Panc1 (cell line): ENCODE measurements at places on chromosomes 2 and 18.

- no peak for DNase-seq
Measured at GRCh38 chr2:63484481-63484880, 103.8 kb downstream of the WDPCP start.

DNA sequence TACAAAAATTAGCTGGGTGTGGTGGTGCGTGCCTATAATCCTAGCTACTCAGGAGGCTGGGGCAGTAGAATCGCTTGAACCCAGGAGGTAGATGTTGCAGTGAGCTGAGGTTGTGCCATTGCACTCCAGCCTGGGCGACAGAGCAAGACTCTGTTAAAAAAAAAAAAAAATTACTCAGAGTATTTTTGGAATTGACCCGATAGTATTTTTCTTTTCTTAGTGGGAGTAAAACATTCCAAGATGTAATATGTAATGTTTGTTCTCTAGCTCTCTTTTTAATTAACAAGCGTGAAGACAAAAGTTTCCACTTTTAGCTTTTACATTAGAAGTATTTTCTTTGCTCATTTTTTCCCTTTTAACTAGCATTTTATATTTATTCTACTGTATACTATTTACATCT is 12.0 kb upstream of the TMEM18 start:
- DNase-seq: no peak

DNA sequence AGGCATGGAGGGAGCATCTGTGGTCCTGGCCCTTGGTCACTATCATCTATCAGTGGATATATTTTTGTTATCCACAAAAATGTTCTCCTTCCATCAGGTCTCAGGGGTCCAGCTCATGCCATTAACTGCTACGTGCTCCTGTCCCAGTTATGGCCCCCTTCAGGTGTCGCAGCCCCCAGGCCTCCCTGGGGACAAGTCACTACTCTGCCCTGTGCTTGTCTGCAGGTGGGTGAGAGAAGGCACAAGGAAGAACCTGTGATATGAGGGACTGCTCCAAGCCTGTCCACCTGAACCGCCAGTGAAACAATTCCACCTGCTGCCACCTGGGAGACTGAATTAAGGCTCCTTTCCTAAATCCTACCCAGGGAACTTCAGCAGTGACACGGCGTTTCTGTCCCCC is 229.6 kb upstream of the ID2 start:
- DNase-seq: no peak

- DNase-seq: no peak
Measured at GRCh38 chr2:49982871-49983270, 828.6 kb upstream of the FSHR start.

GRCh38 chr2:120108749-120109148 is 95.9 kb downstream of the EPB41L5 start:
- DNase-seq: no peak

DNA sequence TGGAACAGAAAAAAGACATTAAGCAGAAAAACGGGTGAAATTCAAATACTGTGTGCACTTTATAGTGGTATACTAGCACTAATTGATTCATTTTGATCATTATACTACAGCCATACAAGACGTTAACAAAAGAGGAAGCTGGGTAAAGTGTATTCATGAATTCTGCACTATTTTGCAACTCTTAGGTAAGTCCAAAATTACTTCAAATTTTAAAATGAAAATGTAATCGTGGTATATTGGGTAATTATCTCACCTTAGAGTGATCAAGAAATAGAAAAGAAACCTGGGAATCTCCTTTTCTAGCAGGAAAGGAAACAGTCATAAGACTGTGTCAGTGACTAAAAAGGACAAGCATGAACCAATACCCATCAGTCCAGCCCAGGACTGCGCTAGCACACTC is 5.4 kb downstream of the TGFBRAP1 start:
- DNase-seq: no peak

DNA sequence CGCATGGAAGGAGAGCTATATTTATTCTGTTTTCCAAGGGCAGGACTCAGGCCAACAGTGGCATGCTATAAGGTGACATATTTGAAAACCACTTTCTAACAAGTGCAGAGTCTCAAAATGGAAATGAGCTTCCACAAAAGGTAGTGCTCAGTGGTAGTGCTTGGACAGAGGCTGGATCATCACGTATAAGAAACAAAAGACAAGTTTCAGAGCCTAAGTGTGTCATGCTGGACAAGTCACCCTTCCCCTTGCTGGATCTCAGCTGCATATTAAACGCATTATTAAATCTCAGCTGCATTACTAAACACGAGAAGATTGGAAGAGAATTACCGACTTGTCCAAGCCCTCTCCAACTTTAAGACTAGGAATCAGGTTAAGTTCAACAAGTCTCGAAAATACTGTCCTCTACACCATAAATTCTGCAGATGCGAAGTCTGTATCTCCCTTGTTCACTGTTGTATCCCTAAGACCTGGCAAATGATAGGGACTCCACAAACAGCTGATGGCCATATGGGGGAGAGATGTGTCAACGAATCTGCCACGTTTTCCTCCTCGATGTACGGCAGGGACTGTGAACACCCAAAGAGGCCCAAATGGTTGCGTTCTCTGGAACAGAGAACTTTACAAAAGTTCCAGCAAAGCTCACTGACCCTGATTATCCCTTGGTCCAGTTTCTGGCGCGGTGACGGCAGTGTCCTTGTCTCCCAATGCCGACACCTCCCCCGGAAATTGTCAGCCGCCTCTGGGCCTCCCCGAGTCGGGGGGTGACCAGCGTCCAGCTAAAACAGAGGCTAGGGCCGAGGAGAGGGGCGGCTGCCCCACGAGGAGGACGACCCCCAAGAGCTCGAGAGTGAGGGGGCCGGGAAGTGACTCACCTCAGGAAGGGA is 611 bp downstream of the NOL10 start:
- DNase-seq: no peak

GRCh38 chr2:207676827-207677354 is 34.5 kb upstream of the CCNYL1 start:
- DNase-seq: no peak
